ENCODE measurements at places on chromosomes 11 and 22.
A peak's percentile ranks its signal among the peaks of the same experiment; 100 is the strongest.

GRCh38 chr22:27171212-27171611 lies 513.8 kb downstream of the MIAT start:
- no peak for DNase-seq

DNA sequence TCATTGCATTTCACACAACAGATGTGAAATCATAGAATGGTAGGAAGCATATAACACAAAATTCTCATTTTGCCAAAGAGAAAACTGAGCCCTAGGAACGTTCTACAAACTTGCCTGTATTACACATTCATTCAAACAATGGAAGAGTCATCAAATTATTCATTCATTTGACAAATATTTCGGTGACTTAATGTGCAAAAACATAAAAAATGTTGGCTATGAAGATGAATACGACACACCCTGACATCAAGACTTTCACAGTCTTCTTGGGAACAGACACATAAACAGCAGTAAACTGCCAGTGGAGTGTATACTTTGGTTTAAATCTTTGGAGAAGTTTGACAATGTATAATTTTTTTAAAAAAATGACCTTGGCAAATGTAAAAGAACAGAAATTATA lies 20.4 kb upstream of the C11orf87 start:
- DNase-seq = no peak

GRCh38 chr11:65473278-65473860 lies 25.5 kb upstream of the MALAT1 start:
- DNase-seq = no peak

GRCh38 chr11:19978668-19979518 lies 181.4 kb downstream of the DBX1 start:
- DNase-seq = peak; percentile 67

DNA sequence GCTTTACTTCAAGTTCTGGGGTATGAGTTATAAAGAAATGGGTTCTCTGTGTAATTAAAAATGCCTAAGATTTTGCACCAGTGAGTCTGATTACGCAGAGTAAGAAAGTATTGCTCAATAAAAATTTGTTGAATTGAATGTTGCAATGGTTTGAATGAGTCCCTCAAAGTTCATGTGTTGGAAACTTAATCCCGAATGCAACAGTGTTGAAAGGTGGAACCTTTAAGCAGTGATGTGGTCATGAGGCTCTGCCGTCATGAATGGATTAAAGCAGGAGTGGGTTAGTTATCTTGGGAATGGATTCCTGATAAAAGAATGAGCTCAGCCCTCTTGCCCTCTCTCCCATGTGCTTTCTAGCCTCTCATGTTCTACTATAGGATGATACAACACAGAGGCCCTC lies 52.6 kb upstream of the SESN3 start:
- no peak for DNase-seq

DNA sequence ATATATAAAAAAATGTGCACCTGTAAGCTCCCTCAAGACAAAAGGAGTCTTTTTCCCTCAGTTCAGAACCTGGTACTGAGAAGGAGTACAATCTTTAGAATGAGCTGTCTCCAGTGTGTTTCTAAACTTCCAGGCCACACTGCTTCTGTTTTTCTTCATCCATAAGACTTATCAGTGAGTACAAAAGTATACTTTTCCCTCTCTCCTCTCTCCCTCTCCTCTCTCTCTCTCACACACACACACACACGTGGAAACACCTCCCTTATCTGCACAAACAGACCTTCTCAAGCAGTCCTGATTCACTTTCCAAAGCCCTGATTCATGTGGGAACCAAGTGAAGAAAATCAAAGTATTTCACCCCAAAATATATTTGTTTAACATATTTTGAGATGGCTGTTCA lies 220.7 kb upstream of the UBASH3B start:
- DNase-seq = no peak

GRCh38 chr22:17792299-17792698 lies 18.0 kb upstream of the BID start:
- no peak for DNase-seq

DNA sequence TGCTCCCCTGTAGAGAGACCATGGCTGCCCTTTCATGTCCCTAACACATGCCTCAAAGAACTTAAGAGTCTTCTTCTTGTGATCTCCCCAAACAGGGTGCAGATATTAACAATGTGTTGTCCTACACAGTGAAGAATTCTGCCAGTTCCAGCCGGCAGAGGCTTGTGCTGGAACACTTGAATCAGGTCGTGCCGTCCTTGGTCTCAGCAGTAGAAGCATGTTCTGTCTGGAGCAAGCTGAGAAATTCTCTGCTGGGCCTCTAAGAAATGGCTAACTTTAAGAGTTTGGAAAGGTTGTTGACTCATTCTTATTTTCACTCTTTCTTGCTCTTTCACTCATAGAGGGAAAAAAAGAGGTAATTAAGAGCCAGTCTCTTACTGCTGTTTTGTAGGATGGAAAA lies 71.1 kb upstream of the SLC25A18 start:
- DNase-seq = no peak

- DNase-seq = peak; percentile 75
Observed at GRCh38 chr22:27456696-27457503, 344.7 kb downstream of the MN1 start.

DNA sequence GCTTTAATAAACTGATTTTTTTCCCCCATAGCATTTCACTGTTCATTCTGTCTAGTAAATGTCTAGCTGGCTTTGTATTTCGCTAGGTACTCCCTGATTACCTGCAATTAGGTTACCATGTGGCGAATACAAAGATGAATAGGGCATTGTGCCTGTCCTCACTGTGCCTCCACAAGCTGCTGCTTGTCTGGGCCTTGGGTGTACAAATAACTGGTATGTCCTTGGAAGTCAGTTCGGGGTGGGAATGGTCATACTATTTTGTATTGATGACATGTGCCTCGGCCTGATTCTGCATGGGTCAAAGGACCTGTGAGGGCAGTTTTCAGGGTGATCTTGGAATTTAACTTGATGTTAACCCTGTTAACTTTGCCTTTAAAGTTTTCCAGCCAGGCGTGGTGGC lies 11.4 kb downstream of the RBM4 start:
- DNase-seq = no peak

GRCh38 chr22:28443526-28443876 lies 236.1 kb downstream of the TTC28 start:
- DNase-seq = no peak

- DNase-seq = no peak
Observed at GRCh38 chr11:111554532-111554931, 14.0 kb downstream of the LAYN start.

- no peak for DNase-seq
Observed at GRCh38 chr11:128802358-128802981, 64.6 kb downstream of the KCNJ1 start.

DNA sequence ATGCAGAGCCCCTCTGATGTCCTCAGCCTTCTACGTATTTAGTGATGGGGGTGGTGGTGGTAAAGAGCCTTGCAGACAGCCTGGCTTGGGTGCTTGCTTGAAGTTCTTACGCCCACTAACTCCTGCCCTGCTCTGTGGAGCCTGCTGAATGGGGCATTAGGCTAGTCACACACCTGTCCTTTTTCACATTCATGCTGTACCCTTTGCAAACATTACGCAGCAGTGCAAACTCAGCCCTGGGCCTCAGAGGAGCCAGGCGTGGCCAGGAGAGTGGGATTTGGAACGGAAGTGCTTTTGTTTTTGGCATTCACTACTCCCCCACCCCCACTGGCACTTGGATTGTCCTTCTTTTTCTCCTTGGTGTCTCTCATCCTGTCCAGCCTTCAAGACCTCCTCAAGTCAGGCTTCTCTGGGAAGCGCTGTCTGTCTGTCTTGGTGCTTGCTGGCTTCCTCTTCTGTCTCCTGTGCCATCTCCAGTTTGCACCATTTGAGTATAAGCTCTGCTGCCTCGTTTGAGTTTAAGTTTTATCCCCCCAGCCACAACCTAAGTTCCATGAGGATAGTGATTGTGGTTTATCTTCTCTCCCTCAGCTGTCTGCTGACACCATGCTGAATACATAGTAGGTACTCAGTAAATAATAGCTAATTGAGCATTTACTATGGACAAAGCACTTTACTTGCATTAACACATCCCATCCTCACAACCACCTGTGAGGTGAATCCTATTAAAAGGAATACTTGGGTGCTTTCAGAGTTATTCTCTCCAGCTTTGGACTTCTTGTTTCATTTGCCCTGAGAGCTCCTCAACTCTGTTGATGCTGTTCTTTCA lies 26.7 kb downstream of the ZBTB16 start:
- DNase-seq = no peak

GRCh38 chr22:44491269-44492035 lies 6.6 kb downstream of the RTL6 start:
- no peak for DNase-seq

DNA sequence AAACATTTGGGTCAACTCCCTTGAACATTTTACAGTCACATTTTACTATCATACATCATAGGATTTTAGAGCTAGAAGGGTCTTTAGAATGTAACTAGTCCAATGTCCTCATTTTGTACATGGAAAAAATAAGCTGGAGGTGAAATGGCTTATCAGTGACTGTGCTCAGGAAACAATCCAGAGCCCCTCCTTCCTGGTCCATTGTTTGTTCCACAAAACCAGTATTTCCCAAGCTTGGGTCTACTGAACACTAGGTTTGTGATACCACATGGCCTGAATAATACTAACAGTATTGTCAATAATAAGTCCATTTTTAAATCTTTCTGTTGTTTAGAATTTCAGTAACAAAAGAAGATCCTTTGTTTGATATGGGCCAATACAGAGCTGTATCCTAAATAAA lies 27.1 kb downstream of the PDGFD start:
- no peak for DNase-seq

- DNase-seq = no peak
Observed at GRCh38 chr11:83027289-83027688, 44.4 kb downstream of the RAB30 start.

GRCh38 chr22:44894321-44894720 lies 115.5 kb downstream of the PHF21B start:
- no peak for DNase-seq

DNA sequence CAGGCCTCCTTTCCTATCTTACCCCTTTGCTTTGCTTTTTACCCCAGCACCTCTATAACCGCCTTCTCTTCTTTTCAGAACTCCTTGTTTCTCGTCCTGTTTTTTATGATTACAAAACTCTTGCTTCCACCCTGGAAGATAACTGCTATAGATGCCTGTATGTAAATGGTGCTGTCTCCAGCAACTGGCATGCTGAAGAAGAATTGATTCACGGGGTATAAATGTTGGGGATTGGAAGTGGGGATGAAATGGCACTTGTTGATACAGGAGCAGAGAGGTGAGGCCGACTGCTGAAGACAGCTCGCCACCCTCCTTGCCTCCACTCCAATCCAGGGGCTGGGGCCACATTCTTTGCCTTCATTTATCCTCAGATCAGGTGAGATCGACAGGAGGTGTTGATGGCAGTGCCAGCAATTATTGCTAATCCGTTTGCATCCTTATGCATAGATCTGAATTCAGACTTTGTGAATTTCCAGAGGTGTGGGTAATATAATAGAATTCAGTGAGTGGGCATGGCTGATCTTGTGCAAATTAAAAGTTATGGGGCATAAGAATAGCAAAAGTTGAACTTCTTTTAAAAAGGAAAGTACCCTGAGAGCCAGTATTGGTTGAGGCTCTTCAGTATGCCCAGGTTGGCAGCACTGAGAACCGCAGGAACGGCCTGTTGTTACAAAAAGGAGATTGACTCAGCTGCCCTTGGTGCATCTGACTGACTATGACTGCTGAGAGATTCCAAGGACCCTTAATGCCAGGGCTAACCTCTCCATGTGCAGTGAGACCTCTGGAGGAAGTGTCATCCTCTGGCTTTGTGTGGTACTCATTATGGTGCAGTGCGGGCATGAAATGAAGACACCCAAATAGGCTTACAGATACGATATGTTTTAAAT lies 5.3 kb downstream of the NEAT1 start:
- no peak for DNase-seq

DNA sequence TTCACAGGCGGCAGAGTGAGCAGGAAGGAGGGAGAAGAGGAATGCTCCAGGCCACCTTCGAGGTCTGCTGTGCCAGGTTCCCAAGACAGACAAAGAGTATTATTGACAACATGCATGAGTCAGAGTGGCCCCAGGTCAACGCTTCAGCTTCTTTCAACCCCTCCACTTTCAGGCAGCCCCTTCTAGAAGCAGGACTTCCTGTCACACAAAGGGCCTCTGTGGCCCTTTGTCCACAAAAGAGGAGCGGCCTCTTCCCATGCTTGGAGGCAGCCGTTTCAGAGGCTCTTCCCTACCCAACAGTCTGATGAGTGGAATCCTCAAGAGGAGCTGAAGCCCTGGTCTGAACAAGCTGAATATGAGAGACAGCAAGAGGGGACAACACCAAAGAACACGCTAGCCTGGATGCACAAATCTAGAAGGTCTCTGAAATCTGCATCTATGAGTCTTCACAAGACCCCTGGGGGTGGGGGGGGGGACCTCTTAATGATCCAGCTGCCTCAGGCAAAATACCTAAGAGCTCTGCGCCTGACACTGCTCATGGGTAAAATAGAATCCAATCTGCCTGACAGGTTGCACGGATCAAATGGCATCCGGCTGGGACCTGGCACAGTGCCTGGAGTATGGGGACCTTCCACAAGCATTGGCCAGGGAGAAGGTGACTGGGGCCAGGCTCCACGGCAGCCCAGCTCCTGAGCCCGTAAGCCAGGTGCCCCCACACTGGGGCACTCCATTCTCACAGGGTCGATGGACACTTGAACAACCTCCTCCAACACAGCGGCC lies 67.5 kb downstream of the PACSIN2 start:
- no peak for DNase-seq

- DNase-seq = no peak
Observed at GRCh38 chr22:32828561-32828960, 27.1 kb downstream of the TIMP3 start.

GRCh38 chr11:129888451-129888850 lies 6.9 kb downstream of the NFRKB start:
- no peak for DNase-seq

DNA sequence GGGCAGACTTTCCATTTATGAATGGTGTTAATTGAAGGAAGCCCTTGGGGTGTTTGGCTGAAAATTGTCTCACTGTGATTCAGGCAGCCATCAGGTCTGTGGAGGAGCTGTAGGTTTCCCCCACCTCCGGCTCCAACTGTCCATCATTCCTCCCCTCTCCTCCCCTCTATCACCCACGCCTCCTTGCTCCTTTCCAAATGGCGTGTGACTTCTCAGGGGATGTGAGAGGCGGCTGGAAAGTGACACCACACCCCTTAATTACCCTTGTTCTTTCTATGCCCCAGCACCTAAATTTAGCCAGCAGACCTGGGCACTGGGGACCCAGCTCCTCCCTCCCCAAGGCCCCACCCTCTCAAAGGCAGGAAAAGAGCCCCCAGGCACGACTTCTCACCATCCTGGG lies 38.1 kb upstream of the SYT7 start:
- no peak for DNase-seq

GRCh38 chr22:39927544-39927943 lies 26.7 kb downstream of the GRAP2 start:
- no peak for DNase-seq

DNA sequence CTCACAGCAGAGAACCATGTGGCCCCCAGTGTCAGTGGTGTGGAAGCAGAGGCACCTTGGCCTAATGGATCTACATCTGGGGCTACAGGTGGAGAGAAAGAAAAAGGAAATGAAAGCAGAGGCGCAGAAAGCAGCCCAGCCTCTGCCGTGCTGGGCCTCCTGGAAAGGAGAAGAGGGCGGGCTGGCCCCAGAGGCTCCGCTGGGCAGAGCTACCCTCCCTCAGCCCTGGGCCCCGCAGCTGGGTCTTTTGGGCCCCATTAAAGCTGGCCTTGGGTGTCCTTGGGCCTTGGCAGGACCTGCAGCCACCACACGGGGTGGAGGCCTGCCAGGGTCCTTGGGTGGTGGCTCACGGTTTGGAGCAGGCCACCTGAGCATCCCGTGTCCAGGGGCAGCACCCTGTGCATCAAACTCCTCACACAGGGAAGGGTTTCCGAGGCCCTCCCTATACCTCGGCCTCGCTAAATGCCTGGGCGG lies 31.6 kb upstream of the GAL start:
- DNase-seq = no peak

- no peak for DNase-seq
Observed at GRCh38 chr11:58844361-58845005, at the start of gene GLYATL2. Gene GLYATL2 (minus strand): TSS chr11:58844704. CDS start chr11:58839612, 5,092 bp downstream.
